ENCODE measurements at places on chromosomes 5 and 9.

- no peak for DNase-seq
Measured at GRCh38 chr9:88218726-88219125, 80.5 kb upstream of the SPATA31C2 start.

DNA sequence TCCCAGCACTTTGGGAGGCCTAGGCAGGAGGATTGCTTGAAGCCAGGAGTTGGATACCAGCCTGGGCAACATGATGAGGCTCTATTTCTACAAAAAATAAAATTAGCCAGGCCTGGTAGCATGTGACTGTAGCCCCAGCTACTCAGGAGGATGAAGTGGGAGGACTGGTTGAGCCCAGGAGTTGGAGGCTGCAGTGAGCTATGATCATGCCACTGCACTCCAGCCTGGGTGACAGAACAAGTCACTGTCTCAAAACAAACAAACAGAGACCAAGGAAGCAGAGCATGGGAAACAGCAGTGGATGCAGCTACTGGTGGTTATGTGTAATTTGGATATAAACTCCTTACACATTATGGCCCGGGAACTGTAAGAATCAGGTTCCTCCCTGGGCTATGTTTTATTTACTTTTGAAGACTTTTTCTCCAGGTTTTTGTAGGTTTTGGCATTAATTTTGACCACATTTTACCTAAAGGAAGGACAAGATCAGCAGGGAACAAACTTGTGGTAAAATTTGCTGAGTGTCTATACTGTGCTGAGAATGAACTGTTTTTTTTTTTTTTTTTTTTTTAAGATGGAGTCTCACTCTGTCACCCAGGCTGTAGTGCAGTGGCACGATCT is 8.3 kb downstream of the KIF2A start:
- no peak for DNase-seq

DNA sequence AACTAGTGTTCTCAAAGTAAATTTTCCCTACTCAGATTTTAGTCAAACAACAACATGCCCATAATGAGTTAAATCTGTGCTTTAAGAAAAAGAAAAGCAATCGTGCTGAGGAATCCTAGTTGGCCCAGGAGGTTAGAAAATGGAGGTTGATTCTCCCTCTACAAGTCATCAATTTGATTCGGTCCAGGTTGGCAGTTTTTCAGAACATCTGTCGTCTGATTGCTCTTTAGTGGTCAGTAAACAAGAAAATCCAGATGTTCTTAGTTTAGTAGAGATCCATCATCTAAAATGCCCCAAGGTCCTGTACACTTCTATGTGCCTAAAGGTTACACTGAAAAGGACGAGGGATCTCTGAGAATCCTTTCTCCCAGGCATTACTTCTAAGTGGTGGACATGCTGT is 659.2 kb downstream of the MTRR start:
- DNase-seq = no peak

GRCh38 chr9:117414220-117414905 is 494 bp downstream of the ASTN2 start:
- no peak for DNase-seq

DNA sequence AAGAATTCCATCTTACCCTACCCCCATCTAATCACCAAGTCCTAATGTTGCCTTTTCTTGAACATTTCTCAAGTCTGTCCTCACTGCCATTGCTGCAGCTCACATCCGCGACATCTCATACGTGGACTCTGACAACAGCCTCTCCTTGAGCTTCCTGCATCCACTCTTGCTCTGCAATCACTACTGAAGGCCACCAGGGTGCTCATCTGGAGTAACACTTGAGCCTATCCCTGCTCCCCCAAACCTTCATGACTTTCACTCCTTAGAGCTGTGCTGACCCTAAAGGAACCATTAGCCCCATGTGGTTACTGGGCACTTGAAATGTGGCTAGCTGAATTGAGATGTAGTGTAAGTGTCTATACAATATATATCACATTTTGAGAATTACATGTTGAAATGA is 46.4 kb upstream of the CTXN3 start:
- no peak for DNase-seq

GRCh38 chr5:52956915-52957747 is 32.0 kb upstream of the ITGA2 start:
- no peak for DNase-seq

- no peak for DNase-seq
Measured at GRCh38 chr5:167792514-167792913, 498.9 kb upstream of the WWC1 start.

GRCh38 chr5:107129051-107129450 is 541.7 kb downstream of the EFNA5 start:
- no peak for DNase-seq

- no peak for DNase-seq
Measured at GRCh38 chr9:37947977-37948376, 44.0 kb upstream of the SLC25A51 start.

DNA sequence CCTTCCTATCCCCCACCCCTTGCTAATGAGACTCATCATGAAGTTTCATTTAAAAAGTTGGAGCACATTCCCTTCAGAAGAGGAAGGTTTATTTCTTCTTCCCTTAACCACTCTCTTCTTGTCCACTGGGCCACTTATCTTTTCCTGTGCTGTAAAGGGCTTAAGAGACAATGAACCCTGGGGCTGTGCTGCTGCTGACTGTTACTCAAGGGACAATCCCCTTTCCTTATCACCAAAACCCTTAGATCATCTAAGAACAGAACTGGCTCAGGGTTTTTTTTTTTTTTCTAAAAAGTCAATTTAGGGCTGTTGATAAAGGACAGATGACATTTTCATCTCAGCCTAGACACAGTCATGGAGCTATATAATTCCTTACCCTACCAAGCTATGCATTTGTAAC is 29.6 kb downstream of the CAPSL start:
- no peak for DNase-seq

- DNase-seq = no peak
Measured at GRCh38 chr5:35233121-35233520, 2.8 kb upstream of the PRLR start.

GRCh38 chr5:177458912-177459350 is 12.3 kb downstream of the PRR7 start:
- DNase-seq = no peak

DNA sequence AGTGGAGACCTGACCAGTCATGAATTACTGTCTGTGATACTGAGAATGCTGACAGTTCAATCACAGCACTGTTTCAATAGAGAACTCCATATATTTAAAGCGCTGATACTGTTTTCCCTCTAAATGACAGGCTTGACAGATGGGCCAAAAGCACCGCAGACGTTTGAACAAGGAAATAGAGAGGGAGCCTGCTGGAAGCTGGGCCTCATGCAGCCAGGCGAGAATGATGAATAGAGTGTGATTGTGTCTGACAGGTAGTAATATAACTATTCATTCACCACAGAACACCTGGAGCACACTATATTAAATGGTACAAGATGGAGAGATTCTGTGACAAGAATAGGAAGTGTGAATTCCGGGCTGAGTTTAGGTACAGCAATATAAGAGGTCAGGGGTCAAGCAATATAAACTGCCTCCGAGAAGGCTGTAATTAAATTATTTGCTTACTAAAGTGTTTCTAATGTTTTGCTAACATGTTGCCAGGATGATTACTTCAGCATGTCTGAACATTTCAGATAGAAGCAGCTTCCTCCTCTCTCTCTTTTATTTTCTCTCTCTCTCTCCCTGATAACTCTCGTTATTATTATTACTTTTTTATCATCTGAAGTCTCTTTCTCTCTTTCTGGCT is 297.7 kb downstream of the CSNK1G3 start:
- no peak for DNase-seq

GRCh38 chr9:91678807-91679580 is 255.4 kb upstream of the NFIL3 start:
- no peak for DNase-seq

DNA sequence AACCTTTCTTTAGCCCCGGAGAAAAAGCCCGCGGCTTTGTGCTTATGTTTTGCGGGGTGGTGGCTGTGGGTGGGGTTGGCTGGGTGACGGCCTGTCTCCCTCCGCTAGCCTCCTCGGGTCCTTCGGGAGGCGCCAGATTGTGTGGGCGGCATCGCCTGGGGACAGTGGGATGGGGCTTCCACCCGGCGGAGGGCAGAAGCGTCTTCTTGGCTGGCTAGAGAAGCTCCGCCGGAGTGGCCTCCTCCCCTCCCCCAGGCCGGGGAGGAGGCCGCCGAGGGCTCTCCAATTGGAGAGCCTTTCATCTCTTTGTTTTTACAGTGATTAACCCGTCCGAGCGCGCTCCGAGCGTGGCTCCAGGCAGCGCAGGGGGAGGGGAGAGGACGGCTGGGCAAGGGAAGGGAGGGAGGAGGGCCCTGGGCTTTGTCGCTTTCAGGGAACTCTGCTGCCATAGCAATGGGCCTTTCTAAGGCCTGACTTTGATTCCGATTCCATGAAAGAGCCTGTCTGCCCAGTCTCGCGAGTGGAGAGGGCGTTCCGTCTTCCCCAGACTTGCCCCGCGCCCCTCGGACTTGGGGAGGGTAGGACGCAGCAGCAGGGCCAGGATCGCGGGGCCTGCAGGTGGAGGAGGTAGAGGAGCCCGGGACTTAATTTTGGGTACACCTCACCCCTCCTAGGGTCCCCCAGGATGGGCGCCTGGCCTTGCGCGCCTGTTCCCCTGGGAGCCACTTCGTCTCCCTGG is 36.7 kb upstream of the TIFAB start:
- DNase-seq = no peak

- DNase-seq = no peak
Measured at GRCh38 chr9:92278110-92278509, 15.4 kb downstream of the IARS1 start.

- no peak for DNase-seq
Measured at GRCh38 chr9:77647267-77648233, 572 bp downstream of the GNA14 start.

- DNase-seq = no peak
Measured at GRCh38 chr5:95861221-95861863, 38.8 kb upstream of the GLRX start.

GRCh38 chr5:110386782-110387181 is 339.7 kb downstream of the TMEM232 start:
- no peak for DNase-seq

- no peak for DNase-seq
Measured at GRCh38 chr5:151296974-151297373, 6.6 kb downstream of the SLC36A3 start.

DNA sequence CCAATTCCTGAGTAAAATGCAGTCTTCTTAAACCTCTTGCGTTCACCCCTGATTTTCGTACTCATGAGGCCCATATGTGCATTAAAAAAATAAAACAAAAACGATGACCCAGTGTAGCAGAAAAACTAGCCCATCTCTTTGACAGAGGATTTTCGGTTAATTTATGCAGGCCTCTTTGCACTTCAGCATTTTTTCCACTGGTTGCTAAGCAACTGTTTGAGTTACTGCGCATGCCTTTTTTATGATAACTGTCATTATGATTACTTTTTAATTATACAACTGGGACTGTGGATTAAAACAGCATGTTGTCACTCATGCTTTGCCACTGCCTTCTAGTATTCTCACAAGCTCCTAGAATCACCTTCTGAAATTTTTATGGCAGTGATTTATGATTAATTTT is 165.0 kb downstream of the SMARCA2 start:
- DNase-seq = no peak

DNA sequence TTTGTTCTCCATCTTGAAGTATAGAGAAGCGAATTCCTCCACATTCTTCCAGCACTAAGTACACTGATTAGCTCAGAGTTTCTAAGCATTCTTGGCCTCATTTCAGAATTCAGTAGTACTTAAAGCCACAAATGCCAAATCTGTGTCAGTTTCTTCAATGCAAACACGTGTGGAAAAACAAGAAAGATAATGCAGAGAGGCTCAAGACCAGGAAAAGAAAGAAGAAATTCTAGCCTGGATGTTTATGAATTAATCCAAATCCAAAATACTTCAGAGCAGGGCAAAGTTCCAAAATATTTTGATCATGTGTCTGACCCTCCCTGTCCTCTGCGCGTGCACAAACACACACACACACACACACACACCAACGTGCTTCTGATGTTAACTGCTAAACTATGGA is 457.6 kb downstream of the SLCO4C1 start:
- no peak for DNase-seq

DNA sequence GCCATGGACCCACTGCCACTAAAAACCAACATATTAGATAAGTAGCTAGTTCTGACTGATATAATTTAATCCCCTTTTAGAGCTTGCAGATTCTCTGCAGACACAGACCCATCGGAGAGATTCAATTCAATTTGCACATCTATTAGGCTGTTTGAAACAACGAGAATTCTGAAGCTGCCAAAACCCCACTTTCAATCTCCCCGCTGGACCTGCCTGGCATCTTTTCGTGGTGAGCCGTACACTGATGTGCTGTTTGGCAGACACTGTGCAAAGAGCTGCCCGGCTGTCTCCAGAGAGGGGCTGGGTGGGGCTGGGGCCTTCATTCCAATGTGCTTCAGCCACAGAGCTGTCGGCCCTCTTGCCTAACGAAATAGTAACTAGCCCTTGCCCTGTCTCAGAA is 42.1 kb upstream of the FAM240B start:
- DNase-seq = no peak

DNA sequence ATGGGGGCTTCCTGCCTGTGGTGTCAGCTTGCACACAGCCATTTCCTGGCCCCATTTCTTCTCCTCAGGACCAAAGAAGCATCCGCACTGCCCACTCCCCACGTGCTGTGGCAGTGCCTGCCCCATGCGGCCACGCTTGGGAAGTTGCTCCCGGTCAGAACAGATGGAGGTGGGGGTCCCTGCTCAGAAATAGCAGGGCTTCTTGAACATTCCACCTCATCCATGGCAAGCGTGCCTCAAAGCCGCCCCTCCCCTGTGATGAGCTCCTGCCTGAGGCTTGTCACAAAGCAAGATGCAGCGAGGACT is 238.2 kb downstream of the SYK start:
- no peak for DNase-seq

- DNase-seq = no peak
Measured at GRCh38 chr9:105515811-105516413, 42.0 kb upstream of the FKTN start.

Measured in cerebellar nuclear complex (tissue), 1 donor.